Endothelial cell of umbilical vein (primary cell): ENCODE measurements at places on chromosomes 6 and 20. TPM values are rescaled to one million over a fixed set of nuclear protein-coding genes. Genes with fewer than 3 reads are reported as not detected.

LY6G6C gene
- total RNA-seq, result 0.35 TPM in 1 of 2 replicates, not detected in the other

ABHD16B gene
- not detected in 2 replicates for total RNA-seq

ZSCAN31 gene
- 19.5 and 23.0 TPM in 2 replicates for total RNA-seq

PROKR2 gene
- total RNA-seq, result not detected in 2 replicates

ROMO1 gene
- 169 and 174 TPM in 2 replicates for total RNA-seq

CCR6 gene
- total RNA-seq, result not detected in 2 replicates

FILIP1 gene
- total RNA-seq, result 12.6 and 13.7 TPM in 2 replicates

ASXL1 gene
- total RNA-seq, result 98.9 and 101 TPM in 2 replicates

RAB44 gene
- 0.11 TPM in 1 of 2 replicates, not detected in the other for total RNA-seq

BMP6 gene
- total RNA-seq, result 221 and 234 TPM in 2 replicates

CAPN11 gene
- 1.4 and 1.8 TPM in 2 replicates for total RNA-seq

SYTL3 gene
- 0.74 and 0.77 TPM in 2 replicates for total RNA-seq

TPBG gene
- 9.0 and 11.4 TPM in 2 replicates for total RNA-seq

PPIL6 gene
- total RNA-seq, result 0.25 and 0.33 TPM in 2 replicates

KCNK15 gene
- not detected in 2 replicates for total RNA-seq

PCIF1 gene
- 25.8 and 27.2 TPM in 2 replicates for total RNA-seq

PRR18 gene
- not detected in 2 replicates for total RNA-seq

TRIM10 gene
- total RNA-seq, result not detected in 2 replicates

PI16 gene
- not detected in 2 replicates for total RNA-seq

SMLR1 gene
- not detected in 2 replicates for total RNA-seq

WFDC6 gene
- total RNA-seq, result not detected in 2 replicates

RNF217 gene
- 32.5 and 33.1 TPM in 2 replicates for total RNA-seq

TCEA2 gene
- 65.5 and 71.3 TPM in 2 replicates for total RNA-seq

KIF16B gene
- 5.1 and 8.8 TPM in 2 replicates for total RNA-seq

ULBP2 gene
- 7.0 and 14.0 TPM in 2 replicates for total RNA-seq

SLC17A4 gene
- total RNA-seq, result not detected in 2 replicates

AIF1 gene
- not detected in 2 replicates for total RNA-seq

CAGE1 gene
- not detected in 2 replicates for total RNA-seq

POM121L2 gene
- total RNA-seq, result not detected in 2 replicates

ZNF165 gene
- 0.27 and 0.30 TPM in 2 replicates for total RNA-seq

OR2B6 gene
- total RNA-seq, result not detected in 2 replicates

MYBL2 gene
- total RNA-seq, result 105 and 107 TPM in 2 replicates

SIRPD gene
- total RNA-seq, result not detected in 2 replicates

RHAG gene
- total RNA-seq, result not detected in 2 replicates

FAM209A gene
- total RNA-seq, result 0.49 TPM in 1 of 2 replicates, not detected in the other

CCM2L gene
- total RNA-seq, result 12.4 and 13.4 TPM in 2 replicates

MUCL3 gene
- total RNA-seq, result not detected in 2 replicates

FAM135A gene
- 9.6 and 11.5 TPM in 2 replicates for total RNA-seq

PRL gene
- not detected in 2 replicates for total RNA-seq

FAXC gene
- 3.6 and 8.4 TPM in 2 replicates for total RNA-seq

CTSA gene
- 156 and 169 TPM in 2 replicates for total RNA-seq

CDH4 gene
- 0.51 and 0.81 TPM in 2 replicates for total RNA-seq

TFAP2A gene
- total RNA-seq, result not detected in 2 replicates

EPB41L2 gene
- 84.8 and 87.7 TPM in 2 replicates for total RNA-seq

BMP7 gene
- total RNA-seq, result not detected in 2 replicates

TNFRSF21 gene
- total RNA-seq, result 40.6 and 52.3 TPM in 2 replicates

NCOA7 gene
- 58.2 and 71.2 TPM in 2 replicates for total RNA-seq

OR2J3 gene
- total RNA-seq, result not detected in 2 replicates

SMIM13 gene
- total RNA-seq, result 14.7 and 19.4 TPM in 2 replicates

CYP21A2 gene
- 0.22 and 0.32 TPM in 2 replicates for total RNA-seq
